Activated B cell treated with CpG ODN at 0.5 μM for 24 hours (primary cell): ENCODE measurements at places on chromosomes 11 and 22. TPM values are rescaled to one million over a fixed set of nuclear protein-coding genes. Genes with fewer than 3 reads are reported as not detected.

Gene DEFB131B
- not detected in 2 replicates for total RNA-seq

Gene IL17REL
- total RNA-seq = 0.15 and 0.31 TPM in 2 replicates

GRCh38 chr22:19120829-19121630 is 1.2 kb downstream of the DGCR2 start:
- H3K27me3 ChIP-seq = no peaks in the 10 kb centered on the region
- H3K27ac ChIP-seq = peak overlapping the region; percentile 74
- no peak for DNase-seq
- peaks cover 63% of the 10 kb centered on the region for H3K4me1 ChIP-seq

DNA sequence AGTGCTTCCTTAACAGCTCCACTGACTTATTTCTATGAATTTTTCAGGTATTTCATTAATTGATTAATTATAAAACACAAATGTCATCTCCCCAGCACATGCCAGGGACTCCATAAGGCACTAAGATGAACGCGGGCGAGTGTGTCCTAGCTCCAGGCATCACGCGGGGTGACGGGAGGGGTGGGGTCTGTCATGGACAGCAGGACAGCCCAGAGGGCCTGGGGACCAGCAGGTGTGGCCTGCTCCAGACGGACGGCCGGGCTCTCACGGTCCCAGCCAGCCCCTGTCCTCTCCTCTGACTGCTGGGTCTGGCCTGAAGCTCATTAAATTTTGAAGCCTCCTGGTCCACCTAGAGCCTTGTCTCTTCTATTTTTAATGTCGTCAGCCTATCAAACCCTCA is 531.1 kb downstream of the BRD1 start:
- H3K27me3 ChIP-seq = no peaks in the 10 kb centered on the region
- H3K4me1 ChIP-seq = no peaks in the 10 kb centered on the region
- no peak for DNase-seq
- H3K36me3 ChIP-seq = peaks cover 2% of the 10 kb centered on the region
- no peak overlapping the region for H3K27ac ChIP-seq
- no peak overlapping the region for H3K4me3 ChIP-seq

GRCh38 chr11:92409355-92409754 is 184.7 kb downstream of the FAT3 start:
- no peak overlapping the region for H3K4me3 ChIP-seq
- DNase-seq = no peak
- H3K27me3 ChIP-seq = no peaks in the 10 kb centered on the region
- H3K27ac ChIP-seq = no peak overlapping the region
- H3K4me1 ChIP-seq = peaks cover 7% of the 10 kb centered on the region
- H3K36me3 ChIP-seq = no peaks in the 10 kb centered on the region

DNA sequence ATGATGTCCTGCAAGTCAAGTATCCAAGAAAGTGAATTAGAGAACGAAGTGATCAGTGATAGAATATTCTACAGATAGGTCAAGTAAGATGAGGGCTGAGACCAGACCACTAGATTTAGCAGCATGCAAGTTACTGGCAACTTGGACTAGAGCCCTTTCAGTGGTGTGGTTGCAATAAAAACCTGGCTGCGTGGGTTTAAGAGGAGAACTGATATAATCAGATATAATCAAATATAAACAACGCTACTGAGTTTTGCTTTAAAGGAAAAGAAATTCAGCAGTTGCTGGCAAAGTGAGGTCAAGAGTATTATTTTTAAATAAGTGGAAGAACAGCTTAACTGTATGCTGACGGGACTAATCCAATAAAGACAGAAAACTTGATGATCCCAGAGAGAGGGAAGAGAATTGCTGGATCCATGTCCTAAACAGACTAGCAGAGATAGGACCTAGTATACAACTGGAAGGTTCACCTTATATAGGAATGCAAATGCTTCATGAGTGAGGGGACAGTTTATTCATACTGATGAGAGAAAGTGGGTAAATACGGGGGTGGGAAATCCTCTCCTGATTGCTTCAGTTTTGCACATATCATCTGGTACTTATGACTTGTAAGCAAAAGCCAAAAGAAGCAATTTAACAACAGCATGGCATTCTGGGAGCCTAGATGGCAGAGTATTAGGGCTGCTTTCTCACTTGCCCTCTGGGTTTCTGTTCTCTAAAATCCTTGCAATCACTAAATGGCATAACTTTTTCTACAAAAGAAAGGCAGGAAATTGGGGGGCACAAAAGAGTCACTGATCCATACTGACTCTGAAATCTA is 146.2 kb downstream of the RBFOX2 start:
- no peaks in the 10 kb centered on the region for H3K27me3 ChIP-seq
- no peak overlapping the region for H3K4me3 ChIP-seq
- H3K36me3 ChIP-seq = no peaks in the 10 kb centered on the region
- H3K27ac ChIP-seq = no peak overlapping the region
- DNase-seq = no peak
- peaks cover 9% of the 10 kb centered on the region for H3K4me1 ChIP-seq

- no peak overlapping the region for H3K4me3 ChIP-seq
- no peak for DNase-seq
- peaks cover 5% of the 10 kb centered on the region for H3K27me3 ChIP-seq
- H3K36me3 ChIP-seq = no peaks in the 10 kb centered on the region
Observed at GRCh38 chr11:3088806-3089205, 31.6 kb upstream of the CARS1 start.

DNA sequence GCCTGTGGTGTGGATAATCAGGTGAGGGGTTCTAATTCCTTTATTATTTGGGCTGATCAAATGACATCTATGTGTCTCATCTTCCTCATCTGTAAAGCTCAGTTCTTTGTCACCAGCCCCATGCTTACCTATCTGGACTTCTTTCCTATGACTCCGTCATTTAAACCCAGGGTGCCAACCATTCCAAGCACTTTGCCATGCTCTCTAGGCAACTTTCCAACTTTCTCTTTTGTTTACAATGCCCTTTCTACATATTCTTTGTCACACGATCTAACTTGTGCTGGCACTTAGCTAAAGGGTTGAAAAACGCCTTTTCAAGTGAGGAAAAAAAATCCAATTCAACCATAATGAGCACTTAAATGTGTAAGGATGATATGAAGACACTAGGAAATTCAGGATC is 27.9 kb downstream of the EXPH5 start:
- H3K36me3 ChIP-seq = no peaks in the 10 kb centered on the region
- no peaks in the 10 kb centered on the region for H3K4me1 ChIP-seq
- no peak for DNase-seq
- no peak overlapping the region for H3K27ac ChIP-seq
- peaks cover 5% of the 10 kb centered on the region for H3K27me3 ChIP-seq

DNA sequence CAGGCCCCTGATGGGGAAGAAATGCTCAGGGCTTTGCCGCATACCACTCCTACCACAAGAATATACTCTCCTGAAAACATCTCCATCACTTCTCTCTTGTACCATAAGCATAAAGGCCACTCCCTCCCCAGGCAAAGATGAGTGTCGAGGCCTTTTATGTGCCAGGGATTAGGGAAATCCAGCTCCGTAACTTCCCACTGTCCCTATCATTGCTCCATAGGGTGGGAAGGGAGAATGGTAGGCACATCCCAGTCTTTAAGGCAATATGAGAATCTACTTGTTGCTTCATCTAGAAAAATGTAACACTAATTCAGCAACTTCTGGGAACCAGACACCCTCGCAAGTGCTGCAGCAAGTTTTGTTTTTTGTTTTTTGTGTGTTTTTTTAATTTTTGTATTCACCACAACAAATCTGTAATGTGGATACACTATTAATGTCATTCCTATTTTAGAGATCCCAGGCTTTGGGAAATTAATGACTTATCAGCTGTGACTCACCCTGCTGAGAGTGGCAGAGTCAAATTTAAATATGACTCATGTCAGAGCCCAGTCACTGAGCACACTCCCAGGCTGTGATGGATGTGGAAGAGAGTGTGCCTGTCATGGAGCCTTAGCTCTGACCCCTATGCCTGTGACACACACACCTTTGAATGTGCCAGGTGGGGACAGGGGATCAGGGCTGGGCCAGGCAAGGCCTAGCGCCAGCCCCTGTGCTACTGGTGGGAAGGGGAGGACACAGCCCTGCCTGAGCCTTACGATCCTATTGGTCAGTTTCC is 23.4 kb downstream of the PANX1 start:
- H3K27me3 ChIP-seq = no peaks in the 10 kb centered on the region
- peaks cover 15% of the 10 kb centered on the region for H3K36me3 ChIP-seq
- peak overlapping the region; percentile 57 for H3K27ac ChIP-seq
- H3K4me3 ChIP-seq = no peak overlapping the region
- peaks cover 71% of the 10 kb centered on the region for H3K4me1 ChIP-seq
